WTC11 (cell line): ENCODE measurements at places on chromosomes 6 and 20.

- DNase-seq = peak; percentile 80
Measured at GRCh38 chr20:56974499-56975250, 291.8 kb downstream of the BMP7 start.

- DNase-seq = no peak
Measured at GRCh38 chr6:5457041-5457440, 195.7 kb downstream of the FARS2 start.

DNA sequence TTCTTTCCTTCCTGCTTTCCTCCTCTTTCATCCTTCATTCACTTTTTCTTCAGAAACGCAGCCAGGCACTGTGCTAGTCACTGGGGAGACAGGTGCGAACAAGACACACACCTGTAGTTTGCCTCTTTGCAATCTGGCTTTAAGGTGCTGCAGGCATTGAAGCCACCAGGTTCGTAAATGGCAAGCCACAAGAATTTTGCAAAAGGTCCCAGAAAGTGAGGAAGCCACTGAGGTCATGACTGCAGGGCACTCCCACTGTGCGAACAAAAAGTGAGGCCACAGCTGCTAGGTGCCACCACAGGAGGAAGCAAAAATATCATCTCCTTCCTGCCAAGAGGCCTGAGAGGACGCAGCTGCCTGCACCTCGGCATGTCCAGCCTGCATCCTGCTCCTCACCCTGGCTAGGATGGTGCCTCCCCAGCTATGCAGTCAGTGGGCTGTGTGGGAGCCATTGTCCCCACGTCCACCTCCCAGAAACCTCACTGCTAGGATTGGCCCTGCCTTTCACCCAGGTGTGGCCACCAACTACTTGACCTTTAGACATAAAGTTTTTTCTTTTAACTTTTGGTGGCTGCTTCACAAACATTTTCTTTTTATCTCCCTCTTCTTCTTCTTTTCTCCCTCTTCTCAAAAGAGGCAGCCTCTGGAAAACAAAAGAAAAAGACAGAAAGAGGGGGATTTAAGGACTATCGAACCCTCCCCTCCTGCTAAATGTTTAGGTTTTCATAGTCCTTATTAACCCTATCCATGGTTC, 230.8 kb downstream of the BCAS1 start:
- no peak for DNase-seq

DNA sequence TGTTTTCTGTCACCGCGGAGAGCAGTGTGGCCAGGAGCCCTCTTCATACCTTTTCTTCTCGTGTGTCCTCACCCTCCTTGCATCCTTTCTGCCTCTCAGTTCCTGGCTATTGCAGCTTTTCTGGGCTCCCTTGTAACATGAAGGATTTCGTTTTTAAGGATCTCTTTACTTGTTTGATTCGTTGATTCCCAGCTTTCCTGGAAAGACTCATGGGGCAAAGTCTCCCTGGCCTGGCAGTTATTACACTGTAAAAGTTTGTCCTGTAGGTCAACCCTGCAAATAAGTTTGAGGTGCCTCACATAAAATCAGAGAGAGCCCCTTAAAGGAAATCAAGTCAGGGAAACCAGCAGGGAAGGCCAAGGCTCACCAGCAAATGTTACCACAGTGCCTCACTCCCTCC, 70.1 kb downstream of the ISM1 start:
- no peak for DNase-seq
